ENCODE measurements at places on chromosomes 7 and 10. TPM values are rescaled to one million over a fixed set of nuclear protein-coding genes. Genes with fewer than 3 reads are reported as not detected.
A peak's percentile ranks its signal among the peaks of the same experiment; 100 is the strongest.

- no peak for DNase-seq
- H3K27ac ChIP-seq, result peak overlapping the region; percentile 66
- peaks cover 11% of the 10 kb centered on the region for H3K4me1 ChIP-seq
- H3K4me3 ChIP-seq, result peak overlapping the region; percentile 40
- H3K27me3 ChIP-seq, result peaks cover 30% of the 10 kb centered on the region
- H3K36me3 ChIP-seq, result no peaks in the 10 kb centered on the region
Observed at GRCh38 chr7:121410829-121411596, 14.9 kb upstream of the FAM3C start.

DNA sequence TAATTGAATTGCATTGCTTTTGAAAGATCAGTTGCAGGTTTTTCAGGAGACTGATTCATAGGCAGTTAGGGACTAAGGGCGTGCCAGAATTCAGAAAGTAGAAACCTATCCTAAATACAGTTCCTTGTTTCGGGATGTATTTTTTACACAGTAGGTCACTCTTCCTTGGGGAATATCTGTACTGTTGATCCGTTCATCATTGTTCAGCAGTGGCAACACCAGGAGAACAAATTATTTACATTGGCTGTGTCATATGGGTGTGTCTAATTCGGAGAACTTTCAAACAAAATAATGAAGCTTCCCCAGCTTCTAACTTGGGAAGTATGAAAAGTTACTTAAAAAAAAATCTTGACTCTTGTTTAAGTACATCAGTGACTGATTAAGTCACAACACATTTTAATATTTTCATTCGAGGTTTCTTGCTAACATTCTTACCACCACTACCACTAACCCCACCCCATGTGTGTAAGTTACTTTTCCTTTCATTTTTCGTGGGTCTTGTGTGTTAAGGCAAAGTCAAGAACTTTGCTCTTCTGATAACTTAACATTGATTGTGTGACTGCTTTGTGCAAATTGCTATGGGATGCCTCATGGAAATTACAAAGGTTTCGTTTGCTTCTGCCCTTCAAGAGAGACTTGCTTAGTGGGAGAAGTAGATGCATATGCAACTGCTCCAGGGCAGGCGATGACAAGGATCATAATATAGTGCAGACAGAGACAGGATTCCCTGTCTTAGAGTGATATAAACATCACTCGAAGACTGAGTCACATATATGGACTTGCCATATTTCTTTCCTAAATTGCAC, 43.8 kb upstream of the RPA3 start:
- DNase-seq, result peak; percentile 8
- peak overlapping the region; percentile 95 for H3K27ac ChIP-seq
- no peaks in the 10 kb centered on the region for H3K27me3 ChIP-seq

DNA sequence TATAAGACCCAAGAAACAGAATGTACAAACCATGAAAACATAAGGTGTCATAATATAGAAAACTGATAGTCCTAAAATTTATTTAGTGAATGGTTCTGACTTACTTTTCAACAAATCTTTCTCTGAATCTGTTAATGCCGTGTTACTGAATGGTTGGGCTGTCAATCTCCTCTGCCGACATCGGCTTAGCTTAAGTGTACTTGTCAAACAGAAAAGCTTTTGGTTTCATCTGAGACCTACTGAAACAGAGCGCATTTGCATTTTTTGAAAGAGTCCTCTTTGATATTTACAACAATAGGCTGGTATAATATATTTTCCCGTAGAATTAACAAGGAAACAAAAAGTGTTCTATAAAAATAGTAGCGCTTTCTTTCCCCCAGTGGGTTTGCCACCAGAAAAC, 120.9 kb upstream of the ZNF804B start:
- H3K36me3 ChIP-seq, result no peaks in the 10 kb centered on the region
- no peak for DNase-seq
- H3K4me3 ChIP-seq, result no peak overlapping the region
- no peaks in the 10 kb centered on the region for H3K4me1 ChIP-seq

GRCh38 chr10:13873196-13873595, 286.4 kb downstream of the PRPF18 start:
- H3K27ac ChIP-seq, result no peak overlapping the region
- no peak for DNase-seq
- no peaks in the 10 kb centered on the region for H3K36me3 ChIP-seq

DNA sequence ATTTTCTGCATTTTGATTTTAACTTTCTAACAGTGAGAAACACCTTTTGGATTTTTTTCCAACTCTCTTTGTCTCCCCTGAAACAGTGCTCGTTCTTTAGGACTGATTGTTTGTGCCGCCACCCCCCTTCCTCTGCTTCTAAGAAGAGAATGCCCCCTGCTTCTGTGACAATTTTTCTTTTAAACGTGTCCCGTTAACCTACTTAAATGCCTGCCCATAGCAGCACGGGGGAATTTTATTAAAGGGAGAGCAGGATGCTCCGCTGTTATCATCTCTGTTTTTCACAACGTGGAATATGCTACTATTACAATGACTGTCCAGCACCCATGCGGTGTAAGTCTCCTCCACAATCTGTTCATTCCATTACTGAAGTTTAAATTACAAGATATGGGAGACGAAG, 67.8 kb downstream of the SVIL start:
- H3K27me3 ChIP-seq, result no peaks in the 10 kb centered on the region
- H3K4me3 ChIP-seq, result no peak overlapping the region
- H3K36me3 ChIP-seq, result no peaks in the 10 kb centered on the region
- no peaks in the 10 kb centered on the region for H3K4me1 ChIP-seq

DNA sequence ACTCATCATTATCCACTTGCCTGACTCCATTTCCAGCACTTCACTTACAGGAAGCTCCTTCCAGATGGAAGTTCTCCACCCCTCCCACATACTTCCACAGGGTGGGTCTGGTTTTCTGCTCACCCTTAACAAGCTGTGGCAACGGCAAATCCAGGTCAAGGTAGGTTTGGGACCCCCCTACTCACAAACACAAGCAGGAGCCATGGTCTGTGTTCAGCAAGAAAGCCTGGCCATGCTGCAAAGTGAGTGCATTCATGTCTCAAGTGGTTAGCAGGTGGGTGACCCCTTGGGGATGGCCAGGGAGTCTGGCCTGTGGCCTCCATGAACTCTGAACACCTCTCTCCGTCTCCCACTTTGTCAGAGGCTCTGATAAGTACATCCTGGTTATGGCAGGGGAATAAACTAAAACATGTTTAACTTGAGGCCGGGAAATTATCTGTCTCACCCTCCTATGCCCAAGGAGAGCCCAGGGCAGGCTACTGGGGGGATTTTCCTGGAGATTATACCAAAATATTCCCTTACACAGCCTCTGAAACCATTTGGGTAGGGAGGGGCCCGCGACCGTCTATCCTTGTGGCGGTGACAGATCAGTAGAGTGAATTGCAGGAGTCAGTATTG, 844 bp downstream of the XPNPEP1 start:
- peaks cover 2% of the 10 kb centered on the region for H3K36me3 ChIP-seq
- H3K4me3 ChIP-seq, result peak overlapping the region; percentile 94
- peaks cover 66% of the 10 kb centered on the region for H3K4me1 ChIP-seq

GRCh38 chr10:112376396-112376790, 2.5 kb downstream of the ACSL5 start:
- peak; percentile 16 for DNase-seq
- H3K36me3 ChIP-seq, result peaks cover 8% of the 10 kb centered on the region
- H3K4me3 ChIP-seq, result peak overlapping the region; percentile 96
- peak overlapping the region; percentile 100 for H3K27ac ChIP-seq
- H3K27me3 ChIP-seq, result no peaks in the 10 kb centered on the region

DNA sequence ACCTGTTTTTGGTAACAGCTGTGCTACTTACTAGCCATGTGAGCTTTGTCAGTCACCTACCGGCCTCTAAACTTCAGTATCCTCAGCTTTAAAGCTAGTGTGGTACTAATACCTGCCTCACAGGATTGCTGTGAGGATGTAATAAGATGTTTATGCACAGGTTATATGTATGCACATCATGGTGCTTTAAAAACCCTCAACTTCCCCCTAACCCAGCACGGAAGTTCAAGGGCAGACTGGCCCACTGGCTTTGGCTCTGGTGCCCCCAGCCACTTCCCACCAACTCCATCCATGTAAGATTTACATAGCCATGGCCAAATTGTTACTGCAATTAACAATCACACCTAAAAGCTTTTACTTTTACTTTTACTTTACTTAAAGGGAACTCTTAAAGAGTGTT, 676.0 kb upstream of the GALNT17 start:
- no peak for DNase-seq
- H3K4me3 ChIP-seq, result no peak overlapping the region
- H3K4me1 ChIP-seq, result peaks cover 28% of the 10 kb centered on the region
- no peaks in the 10 kb centered on the region for H3K27me3 ChIP-seq
- H3K27ac ChIP-seq, result no peak overlapping the region

GRCh38 chr10:42983591-42983990, 93.3 kb upstream of the RET start:
- no peak overlapping the region for H3K4me3 ChIP-seq
- DNase-seq, result no peak
- H3K27me3 ChIP-seq, result no peaks in the 10 kb centered on the region
- H3K4me1 ChIP-seq, result no peaks in the 10 kb centered on the region

DNA sequence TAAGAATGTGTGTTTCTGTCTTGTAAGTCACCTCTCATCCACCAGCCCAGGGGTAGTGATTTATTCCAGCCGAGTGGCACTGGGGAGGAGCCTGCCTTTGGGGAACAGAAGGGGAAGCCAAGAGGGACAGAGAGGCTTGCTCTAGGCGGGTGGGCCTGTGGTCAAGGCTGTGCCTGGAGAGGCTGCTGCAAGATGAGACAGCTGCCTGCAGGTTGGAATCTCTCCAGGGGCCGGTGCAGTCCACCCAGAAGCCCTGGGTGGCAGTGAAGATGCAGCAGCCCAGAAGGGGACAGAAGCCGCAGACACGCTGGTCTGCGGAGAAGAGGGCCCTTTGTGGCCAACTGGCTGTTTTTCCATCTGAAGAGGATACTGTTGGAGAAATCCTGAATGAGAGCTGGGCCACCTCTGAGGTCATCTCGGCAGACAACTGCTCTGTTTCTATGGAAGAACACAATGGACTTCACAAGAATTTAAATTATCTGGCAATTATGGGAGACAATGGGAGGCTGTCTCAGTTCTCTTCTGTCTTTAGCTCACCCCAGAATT, 175.7 kb downstream of the GFRA1 start:
- H3K36me3 ChIP-seq, result no peaks in the 10 kb centered on the region
- H3K4me3 ChIP-seq, result no peak overlapping the region
- no peak for DNase-seq

DNA sequence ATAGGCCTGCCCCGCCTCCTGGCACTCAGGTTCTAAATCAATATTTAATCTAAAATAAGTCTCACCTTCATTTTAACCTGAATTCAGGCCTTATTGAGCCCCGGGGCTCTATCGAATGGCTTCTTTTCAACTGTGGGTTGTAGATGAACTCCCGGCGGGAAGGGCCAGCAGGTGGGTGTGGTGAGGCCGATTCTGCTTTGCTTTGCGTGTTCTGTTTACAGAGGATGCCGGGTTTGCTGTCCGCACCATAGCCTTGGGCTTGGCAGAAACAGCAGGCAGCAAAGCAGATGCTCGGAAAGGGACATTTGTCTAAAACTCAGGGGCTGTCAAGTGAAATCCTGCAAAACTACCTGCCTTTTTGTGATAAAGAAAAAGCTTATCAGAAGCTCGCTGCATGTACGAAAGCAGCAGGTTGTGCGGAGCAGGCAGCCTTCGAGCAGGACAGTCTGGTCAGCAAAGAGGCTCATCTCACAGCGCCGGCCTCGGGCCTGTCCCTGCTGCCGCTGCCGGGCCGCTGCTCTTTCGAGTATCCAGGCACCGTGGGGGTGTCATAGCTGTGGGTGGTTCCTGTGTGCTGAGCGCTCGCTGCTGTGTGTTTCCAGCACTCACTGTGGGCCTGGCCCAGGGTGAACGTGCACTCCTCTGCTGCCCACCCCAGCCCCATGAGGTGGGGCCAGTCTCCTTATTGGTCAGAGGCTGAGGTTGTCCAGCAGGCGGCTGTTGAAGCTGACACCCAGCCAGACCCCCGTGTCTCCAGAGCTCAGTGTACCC, 434.8 kb upstream of the FOXK1 start:
- H3K27ac ChIP-seq, result no peak overlapping the region
- DNase-seq, result no peak
- H3K36me3 ChIP-seq, result peaks cover 4% of the 10 kb centered on the region
- H3K4me1 ChIP-seq, result no peaks in the 10 kb centered on the region
- H3K4me3 ChIP-seq, result no peak overlapping the region

DNA sequence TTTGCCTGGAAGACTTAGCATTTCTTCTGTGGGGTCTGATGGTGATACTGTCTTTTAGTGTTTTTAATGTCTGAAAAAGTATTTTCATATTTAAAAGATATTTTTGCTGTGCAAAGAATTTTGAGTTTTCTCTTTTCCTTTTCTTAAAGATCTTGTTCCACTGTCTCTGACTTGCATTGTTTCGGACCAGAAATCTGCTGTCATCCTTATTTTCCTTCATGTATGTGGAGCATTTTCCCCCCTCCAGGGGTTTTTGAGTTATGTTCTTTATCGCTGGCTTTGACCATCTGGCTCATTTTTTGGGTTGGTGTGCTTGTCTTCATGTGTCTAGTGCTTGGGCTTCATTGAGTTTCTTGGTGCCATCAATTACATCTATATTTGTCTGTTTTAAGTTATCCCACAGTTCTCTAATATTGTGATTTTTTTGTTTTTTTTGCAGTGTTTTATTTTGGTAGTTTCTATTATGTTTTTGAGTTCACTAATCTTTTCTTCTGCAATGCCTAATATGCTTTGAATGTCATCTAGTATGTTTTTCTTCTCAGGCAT, 119.9 kb downstream of the MGMT start:
- H3K27ac ChIP-seq, result no peak overlapping the region
- no peak for DNase-seq
- H3K4me3 ChIP-seq, result no peak overlapping the region
- no peaks in the 10 kb centered on the region for H3K27me3 ChIP-seq
- H3K36me3 ChIP-seq, result peaks cover 59% of the 10 kb centered on the region

DNA sequence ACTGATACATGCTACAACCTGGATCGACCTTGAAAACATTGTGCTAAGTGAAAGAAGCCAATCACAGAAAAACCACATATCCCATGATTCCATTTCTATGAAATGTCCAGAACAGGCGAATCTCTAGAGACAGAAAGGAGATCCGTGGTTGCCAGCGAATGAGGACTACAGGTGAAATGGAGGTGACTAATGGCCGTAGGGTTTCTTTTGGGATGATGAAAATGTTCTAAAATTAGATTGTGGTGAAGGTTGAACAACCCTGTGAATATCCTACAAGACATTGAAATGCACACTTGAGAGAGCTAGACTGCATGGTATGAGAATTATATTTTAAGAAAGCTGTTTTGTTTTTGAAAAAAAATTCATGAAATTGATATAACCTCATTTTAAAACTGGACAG, 188.5 kb upstream of the PLXNA4 start:
- no peak for DNase-seq
- H3K4me3 ChIP-seq, result no peak overlapping the region
- H3K36me3 ChIP-seq, result peaks cover 8% of the 10 kb centered on the region
- no peak overlapping the region for H3K27ac ChIP-seq
- no peaks in the 10 kb centered on the region for H3K4me1 ChIP-seq

Gene CALML3
- not detected for total RNA-seq

Gene SCRN1
- total RNA-seq, result 14.0 TPM

Gene GPRIN2
- not detected for total RNA-seq

Gene SLIT1
- 1.3 TPM for total RNA-seq

Gene TMEM178B
- 1.4 TPM for total RNA-seq

Gene STAM
- total RNA-seq, result 36.5 TPM
